ENCODE measurements at places on chromosomes 7 and 10.

- no peak for DNase-seq
Observed at GRCh38 chr7:143455491-143455890, 12.2 kb downstream of the TAS2R60 start.

- no peak for DNase-seq
Observed at GRCh38 chr10:283916-284356, 148.7 kb downstream of the ZMYND11 start.

- no peak for DNase-seq
Observed at GRCh38 chr7:105826143-105826542, 50.3 kb downstream of the ATXN7L1 start.

DNA sequence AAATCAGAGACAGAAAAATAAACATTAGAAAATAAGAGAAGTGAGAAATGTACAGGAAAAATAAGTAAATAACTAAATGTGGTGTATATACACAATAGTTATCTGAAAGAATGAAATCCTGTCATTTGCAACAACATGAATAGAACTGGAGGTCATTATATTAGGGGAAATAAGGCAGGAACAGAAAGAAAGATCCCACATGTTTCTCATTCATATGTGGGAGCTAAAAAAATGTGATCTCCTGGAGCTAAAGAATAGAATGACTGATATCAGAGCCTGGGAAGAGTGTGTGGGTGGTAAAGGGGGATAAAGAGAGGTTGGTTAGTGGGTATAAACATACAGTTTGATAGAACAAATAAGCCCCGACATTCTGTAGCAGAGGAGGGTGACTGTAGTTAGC is 27.3 kb downstream of the PLXDC2 start:
- no peak for DNase-seq

GRCh38 chr7:26167303-26167934 is 15.4 kb downstream of the NFE2L3 start:
- no peak for DNase-seq

DNA sequence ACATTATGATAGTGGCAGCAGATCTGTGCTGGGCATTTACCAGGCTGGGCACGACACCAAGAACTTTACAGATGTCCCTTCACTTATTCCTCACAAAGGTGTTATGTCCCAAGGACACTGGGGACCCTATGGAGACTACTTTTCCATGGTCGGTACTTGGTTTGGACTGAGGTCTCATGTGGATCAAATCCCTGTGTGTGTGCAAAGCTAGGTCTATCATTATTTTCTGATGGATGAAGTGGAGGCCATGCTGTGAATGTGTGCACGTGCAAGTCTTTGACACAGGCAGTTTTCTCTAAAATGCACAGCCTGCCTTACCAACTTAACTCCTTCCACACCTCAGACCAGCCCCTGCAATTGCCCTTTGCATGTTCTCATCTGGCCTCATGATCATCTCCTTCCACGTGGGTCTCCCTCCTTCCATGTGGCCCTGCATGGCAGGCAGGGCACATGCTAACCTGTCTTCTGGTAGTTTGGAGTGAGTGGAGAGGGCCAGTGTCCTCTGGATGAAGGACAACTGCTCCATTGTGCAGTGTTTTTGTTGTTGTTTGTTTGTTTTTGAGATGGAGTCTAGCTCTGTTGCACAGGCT is 16.0 kb upstream of the ZNF273 start:
- DNase-seq, result no peak

DNA sequence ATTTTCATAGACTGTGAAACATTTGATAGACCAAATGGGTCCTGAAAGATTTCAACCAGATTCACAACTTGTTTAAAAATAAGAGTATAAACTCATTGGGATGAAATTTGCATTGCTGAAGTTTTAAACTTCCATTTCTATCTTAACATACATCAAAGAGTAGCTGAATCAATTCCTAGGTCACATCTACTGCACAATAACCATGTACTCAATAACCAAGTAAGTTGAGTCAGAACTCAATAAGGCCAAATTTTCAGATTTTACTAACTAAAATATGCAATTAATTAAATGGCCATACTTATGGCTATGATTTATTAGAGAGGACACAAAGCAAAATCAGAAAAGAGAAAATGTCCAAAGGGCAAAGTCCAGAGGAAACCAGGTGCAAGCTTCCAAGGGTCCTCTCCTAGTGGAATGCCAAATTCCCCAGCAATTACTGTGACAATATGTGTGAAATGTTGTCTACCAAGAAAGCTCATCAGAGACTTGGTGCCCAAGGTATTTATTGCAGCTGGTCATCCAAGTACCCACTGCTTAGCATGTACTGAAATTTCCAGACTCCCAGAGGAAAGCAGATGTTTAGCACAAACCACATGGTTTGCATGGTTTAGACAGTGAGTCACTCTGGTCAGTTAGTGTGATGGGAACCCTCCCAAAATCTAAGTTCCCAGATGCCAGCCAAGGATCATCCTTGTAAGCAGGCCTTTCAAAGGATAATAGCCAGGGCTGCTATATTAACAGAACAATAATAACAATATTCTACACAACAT is 238.9 kb downstream of the IPMK start:
- DNase-seq, result no peak

GRCh38 chr10:74021248-74022055 is 23.5 kb downstream of the VCL start:
- DNase-seq, result no peak

DNA sequence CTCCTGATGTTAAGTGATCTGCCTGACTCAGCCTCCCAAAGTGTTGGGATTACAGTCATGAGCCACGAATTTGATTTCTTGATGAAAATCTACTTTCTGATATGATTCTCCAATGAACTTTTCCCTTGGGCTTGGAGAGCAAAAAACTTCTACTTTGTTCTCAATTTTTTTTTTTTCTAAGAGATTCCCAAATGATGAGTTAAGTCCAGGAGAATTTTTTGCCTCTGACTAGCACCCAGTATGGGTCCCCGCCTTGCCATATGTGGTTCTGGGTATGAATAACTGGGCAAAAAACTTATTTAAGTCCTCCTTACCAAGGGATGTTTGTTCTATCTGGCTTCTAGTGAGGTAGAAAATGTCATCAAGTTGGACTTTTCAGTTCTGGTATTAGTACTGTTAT is 147.9 kb upstream of the LYZL1 start:
- no peak for DNase-seq

GRCh38 chr10:29760138-29760900 is 125.5 kb upstream of the SVIL start:
- DNase-seq, result no peak

GRCh38 chr7:102832674-102833073 is 80.1 kb upstream of the LRRC17 start:
- no peak for DNase-seq

GRCh38 chr10:100728928-100729861 is 16.2 kb upstream of the PAX2 start:
- DNase-seq, result no peak

GRCh38 chr10:100575585-100576281 is 40.0 kb downstream of the HIF1AN start:
- DNase-seq, result no peak

- no peak for DNase-seq
Observed at GRCh38 chr7:41002741-41003610, 699.9 kb downstream of the INHBA start.

- DNase-seq, result no peak
Observed at GRCh38 chr10:49500412-49500811, 38.5 kb downstream of the ERCC6 start.

GRCh38 chr10:84348447-84348846 is 20.1 kb downstream of the CCSER2 start:
- no peak for DNase-seq

- DNase-seq, result no peak
Observed at GRCh38 chr7:143281529-143281928, 3.2 kb upstream of the TMEM139 start.

- no peak for DNase-seq
Observed at GRCh38 chr10:43304079-43304686, 37.3 kb upstream of the RASGEF1A start.

DNA sequence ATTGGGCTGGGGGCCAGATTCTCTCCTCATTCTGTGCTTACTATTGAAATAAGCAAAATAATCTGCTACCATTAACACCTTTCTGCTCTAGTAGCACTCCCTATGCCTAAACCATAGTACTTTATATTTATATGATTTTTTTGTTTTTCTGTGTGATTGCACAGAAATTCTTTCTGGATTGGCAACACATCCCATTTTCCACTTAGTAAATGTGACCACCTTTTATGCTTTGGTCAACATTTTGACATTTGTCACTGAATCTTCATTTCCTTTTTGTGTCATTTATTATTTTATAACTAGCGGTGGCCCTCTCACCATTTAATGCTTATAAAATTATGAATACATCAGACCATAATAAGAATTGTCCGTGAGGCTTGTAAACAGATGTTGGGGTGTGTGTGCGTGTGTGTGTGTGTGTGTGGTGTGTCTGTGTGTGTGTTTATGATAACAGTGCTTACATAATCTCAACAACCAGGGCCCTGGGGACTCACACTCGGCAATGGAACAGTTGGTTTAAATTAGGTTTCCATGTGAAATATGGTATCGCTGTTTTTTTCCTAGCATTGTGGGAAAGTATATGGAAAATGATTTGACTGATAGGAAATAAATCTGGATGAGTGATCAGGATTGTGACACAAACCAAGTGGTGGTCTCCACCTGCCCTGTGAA is 138.9 kb downstream of the NOC3L start:
- no peak for DNase-seq

- no peak for DNase-seq
Observed at GRCh38 chr10:58393317-58393716, 8.1 kb downstream of the TFAM start.

DNA sequence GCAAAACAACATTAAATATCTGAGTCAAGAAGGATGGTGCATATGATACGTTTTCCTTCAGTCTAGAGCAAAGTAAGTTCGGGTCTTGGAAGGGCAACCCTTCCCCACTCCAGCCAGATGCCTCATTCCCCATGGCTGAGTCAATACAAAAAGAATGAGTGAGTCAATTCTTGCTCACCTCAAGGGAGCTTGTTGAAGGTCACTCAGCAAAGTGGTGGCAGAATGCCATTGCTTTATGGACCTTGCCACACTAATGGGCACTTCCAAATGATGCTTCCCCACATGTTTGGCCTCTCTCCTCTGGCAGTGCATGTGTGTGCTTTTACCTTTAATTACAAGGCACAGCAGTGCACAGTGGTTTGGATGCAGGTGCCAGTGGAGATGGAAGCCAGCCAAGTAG is 296.5 kb downstream of the SORCS3 start:
- DNase-seq, result no peak

DNA sequence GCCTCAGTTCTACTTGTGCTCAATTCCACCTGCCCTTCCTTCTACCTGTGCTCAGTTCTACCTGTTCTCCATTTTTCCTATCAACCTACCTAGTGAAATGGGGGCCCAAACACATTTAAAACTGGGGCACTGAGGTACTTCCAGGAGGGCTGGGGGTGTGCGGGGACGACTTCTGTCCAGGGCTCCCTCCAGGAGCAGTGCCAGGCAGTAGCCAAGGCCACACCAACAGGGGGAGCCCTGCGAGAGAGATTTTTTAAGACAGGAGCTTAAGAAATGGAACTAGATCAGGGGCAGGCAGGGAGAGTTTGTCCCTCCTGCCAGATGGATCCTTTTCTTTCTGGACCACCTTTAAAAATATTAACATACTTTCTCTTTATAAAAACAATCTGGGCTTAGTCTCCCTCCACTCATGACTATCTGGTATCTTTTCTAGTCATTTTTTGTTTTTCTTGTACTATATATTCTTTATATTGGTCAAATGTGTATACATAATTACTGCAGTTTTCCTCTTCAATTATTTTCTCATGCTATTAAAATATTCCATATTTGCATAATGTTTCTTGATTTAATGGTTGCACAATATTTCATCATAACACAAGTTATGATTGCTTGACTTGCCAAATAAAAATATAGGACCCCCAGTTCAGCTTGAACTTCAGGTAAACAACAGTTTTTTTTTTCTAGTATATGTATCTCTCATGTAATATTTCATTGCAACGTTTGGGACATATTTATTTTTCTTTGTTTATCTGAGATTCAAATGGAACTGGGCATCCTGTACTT is 47.3 kb upstream of the INSYN2A start:
- DNase-seq, result no peak

DNA sequence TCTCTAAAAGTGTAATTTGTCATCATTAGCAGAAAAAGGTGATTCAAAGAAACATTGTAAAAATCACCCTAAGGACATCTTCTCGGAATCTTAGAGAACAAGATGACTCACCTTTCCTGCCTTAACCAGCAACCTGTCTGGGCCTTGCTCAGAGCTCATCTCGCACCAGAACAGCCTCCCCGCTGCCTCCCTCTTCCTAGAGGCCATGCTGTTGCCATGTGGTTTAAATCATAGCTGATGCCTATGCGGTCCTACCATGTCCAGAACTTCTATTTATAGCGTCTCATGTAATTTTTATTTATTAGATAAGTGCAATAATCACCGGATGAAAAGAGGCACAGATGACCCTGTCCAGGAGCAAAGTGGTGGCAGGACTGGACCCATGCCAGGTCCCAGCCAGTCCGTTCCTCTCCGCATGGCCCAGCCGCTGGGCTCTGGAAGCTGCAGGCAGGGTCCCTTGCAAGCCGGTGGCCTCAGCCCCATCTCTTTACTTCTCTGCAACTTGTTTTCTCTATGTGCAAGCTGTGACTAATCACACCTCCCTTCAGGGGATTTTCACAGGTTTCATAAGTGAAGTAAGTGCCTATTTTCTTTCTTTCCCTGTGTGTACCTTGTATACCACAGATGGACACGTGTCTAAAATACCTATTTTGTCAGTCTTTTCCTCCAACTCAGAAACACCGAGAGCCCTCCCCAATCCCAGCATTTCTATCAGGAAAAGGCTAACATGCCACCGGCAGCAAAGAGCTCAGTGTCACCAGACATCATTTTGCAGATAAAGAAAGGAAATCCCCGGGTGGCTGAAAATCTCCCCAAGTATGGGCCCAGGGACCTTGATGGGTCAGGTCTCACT is 27.1 kb downstream of the KLF6 start:
- peak; percentile 42 for DNase-seq

- no peak for DNase-seq
Observed at GRCh38 chr10:61541960-61542359, 88.8 kb upstream of the TMEM26 start.

DNA sequence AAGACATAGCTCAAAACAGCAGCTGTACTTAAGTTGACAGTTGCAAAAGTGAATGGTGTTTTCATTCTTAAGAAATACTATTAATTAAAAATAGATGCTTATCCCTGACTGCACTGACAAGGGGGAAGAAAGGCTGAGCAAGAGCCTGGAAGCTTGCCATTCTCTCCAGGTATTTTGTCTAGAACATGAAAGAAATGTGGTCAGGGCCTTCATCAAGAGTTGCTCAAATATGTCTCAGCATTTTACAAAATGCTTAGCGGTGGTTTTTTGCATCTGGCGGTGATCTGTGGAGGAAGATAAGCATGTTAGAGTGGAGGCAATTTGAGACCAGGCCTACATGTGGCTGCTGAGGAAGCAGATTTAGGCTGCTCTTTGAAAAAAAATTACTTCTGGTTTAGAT is 46.4 kb upstream of the CC2D2B start:
- no peak for DNase-seq

- no peak for DNase-seq
Observed at GRCh38 chr10:129946859-129947258, 17.2 kb downstream of the EBF3 start.

GRCh38 chr7:103073989-103074518 is 542 bp downstream of the FBXL13 start:
- no peak for DNase-seq

- no peak for DNase-seq
Observed at GRCh38 chr7:21580073-21580521, 37.3 kb downstream of the DNAH11 start.

GRCh38 chr10:70145166-70145665 is 1.3 kb downstream of the TYSND1 start:
- DNase-seq, result peak; percentile 13
